Anterior cingulate cortex (tissue), 58 donors: ENCODE measurements at places on chromosomes 3 and 15.
A peak's percentile ranks its signal among the peaks of the same experiment; 100 is the strongest.

DNA sequence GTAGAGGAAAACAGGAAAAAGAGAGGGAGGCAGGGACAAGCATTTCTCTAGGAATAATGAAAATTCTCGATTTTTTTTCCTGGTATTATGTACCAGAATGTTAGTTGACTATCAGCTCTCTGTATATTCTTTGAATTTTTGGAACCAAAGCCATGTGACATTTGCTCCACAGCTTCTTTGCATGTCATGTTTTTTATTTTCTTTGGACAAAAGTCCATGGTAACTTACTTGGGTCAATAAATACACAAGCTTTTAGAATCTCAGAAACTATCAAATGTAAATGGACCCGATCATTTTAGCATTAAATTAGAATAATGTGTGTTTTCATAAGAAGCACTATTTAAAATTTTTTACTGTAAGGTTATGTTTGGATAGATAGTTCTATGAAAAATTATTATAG lies 320.5 kb downstream of the ZIC1 start:
- no peak for DNase-seq

DNA sequence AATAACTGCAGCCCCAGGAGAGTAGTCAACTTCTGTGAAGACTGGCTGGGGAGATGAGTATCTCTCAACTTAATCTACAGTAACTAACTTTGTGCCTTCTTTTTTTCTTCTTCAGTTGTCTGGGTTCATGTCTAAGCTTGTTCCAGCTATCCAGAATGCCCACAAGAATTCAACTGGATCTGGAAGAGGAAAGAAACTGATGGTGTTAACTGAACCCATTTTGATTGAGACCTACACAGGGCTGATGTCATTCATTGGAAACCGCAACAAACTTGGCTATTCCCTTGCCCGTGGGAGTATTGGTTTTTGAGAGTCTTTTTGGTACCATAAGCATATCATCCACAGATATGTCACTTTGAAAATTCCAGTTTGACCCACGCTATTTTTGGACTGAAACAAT lies 148.7 kb downstream of the TPRG1 start:
- no peak for DNase-seq

GRCh38 chr3:129567939-129568338 lies 25.0 kb downstream of the H1-8 start:
- DNase-seq, result no peak

GRCh38 chr3:153162513-153163392 lies 727 bp downstream of the RAP2B start:
- peak; percentile 69 for DNase-seq

DNA sequence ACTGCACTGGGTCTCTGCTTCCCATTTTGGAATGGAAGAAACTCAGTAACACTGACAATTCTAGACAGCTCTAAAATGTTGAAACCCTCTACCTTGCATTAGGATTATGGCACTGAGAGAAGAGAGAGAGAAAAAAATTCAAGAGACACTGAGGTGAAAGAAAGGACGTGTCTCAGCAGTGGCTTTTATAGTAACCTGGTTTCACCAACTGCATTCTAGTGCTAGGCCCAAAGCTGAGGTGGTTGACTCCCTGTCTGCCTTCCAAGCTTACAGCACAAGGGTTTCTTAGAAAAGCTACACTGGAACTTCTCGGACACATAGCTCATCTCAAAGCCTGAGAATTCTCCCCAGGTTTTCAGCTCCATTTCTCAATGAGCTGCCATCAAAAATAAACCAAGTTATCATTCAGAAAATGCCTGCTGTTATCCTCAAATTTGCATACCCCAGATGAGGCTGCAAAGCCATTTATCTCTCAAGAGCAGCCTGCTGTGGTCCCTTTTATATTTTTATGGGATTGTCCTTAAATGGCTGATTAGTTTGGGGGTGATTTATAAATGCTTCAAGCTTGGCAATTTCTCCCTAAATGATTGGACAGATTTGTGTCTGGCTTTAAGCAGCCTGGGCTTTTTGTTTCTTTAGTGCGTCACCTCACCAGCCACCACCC lies 279.9 kb downstream of the EBLN2 start:
- no peak for DNase-seq

DNA sequence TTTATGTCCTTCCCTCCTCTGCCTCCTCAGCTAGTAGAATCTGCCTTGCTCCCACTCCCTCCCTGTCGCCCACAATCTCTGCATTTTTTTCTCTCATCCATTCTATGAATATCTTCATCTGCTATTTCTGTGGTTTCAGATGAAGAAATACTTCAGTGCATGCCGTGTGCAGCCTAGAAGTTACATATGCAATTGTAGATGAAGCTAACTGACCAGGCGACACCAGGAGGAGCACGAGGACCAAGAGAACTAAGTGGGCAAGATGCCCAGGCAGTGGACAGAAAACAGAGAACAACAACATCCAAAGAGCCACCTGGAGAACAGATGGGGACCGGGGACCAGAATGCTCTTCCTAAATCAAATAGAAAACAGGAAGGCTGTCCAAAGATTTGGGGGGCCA lies 121.4 kb upstream of the ATP11B start:
- DNase-seq, result no peak

DNA sequence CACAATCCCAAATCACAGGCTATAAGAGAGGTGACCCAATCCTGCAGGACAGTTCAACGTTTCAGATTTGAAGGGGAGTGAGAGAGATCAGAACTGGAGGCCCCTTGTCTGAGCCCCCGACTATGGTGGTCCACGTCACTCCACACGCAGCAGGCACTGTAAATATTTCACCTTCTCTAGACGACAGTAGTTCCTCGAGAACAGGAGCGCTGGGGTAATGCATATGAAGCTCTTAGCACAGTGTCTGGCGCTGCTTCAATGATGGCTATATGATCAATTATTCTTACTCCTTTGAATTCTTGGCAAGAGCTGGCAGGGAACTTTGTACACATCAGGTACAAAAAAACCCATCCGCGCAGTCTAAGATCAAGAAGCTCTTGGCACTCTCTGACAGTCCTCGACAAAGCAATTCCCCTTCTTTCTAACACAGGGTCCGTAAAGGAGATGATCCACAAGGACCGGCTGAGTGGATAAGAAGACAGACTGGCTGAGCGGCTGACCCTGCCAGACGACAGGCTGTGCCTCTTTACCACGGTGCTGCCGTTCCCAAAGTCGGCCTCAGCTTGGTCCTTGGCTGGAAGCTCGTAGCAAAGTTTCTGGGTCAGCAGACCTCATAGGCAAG lies 522 bp upstream of the NRROS start:
- DNase-seq, result no peak

GRCh38 chr3:21942328-21942727 lies 191.3 kb upstream of the ZNF385D start:
- DNase-seq, result no peak

GRCh38 chr3:11591002-11591355 lies 52.7 kb downstream of the VGLL4 start:
- no peak for DNase-seq
